ENCODE measurements at places on chromosomes 6 and 20.

GRCh38 chr6:15331143-15331542 is 85.3 kb downstream of the JARID2 start:
- DNase-seq: no peak

DNA sequence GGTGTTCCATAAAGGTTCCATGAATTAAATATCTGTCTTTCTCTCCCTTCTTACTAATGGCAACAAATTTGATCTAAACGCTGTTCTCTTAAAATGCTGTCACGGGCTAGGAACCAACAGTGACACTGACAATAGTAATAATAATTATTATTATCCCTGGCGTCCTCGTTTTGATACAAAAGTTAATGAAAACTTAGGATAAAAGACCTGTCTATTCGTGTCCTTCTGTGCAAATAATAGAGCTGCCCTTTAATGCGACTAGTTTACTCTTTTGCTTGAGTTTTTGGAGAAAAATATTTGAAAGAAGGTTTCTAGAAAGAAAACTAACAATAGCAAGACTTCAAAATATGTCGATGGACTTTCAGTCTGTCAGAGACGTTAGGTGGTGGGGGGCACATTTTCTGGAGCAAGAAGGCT is 4.3 kb downstream of the VGLL2 start:
- no peak for DNase-seq

- DNase-seq: no peak
Measured at GRCh38 chr6:123904228-123904627, 100.6 kb downstream of the NKAIN2 start.

DNA sequence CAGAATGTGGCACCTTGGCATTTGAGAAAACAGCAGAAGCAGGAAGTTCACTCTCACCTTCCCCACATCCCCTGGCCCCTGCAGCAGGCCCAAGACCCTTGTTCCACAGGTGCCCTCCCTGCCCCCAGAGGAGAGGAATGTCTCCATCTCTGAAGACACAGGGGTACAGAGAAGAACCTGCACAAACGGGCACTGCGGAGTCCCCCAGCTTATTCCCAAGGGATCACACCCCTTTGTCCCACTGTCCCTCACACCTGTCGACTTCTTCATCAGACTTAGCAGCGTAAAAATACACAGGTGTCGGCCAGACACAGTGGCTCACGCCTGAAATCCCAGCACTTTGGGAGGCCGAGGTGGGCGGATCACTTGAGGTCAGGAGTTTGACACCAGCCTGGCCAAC is 42.9 kb upstream of the TMEM181 start:
- no peak for DNase-seq

DNA sequence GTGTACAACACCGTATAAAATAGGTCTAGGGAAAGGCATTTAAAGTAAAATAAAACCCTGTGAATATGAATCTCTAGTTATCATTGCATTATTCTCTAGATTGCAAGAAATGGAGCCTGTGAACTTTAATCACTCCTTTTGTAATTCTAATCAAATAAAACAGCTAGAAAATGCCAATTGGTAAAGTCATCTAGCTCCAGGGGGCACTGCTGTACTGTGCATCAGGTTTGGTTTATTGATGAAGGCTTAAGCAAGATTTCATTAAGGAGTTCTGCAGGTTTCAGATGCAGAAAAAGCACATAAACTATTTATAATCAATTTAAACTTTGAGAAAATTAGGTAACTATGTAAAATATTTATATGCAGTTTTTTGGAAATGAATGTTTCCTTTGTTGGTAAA is 645.0 kb downstream of the PHF3 start:
- no peak for DNase-seq

DNA sequence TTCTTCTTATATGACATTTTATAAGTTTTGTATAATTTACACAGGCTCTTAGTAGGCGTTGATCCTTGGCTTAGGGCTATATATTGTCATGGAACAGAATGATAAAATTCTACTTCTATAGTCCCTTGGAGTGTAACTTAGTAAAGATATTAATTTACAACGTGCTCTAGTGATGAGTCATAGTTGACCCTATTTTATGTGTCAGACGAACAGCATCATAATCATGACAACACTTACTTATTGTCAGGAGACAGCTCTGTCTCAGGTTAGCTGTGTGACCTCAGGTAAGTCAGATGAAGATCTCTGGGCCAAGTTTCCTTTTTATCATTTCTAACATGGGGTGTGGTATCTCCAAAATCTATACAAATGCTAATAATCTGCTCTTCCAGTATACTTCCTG is 473.5 kb downstream of the UTRN start:
- DNase-seq: no peak

DNA sequence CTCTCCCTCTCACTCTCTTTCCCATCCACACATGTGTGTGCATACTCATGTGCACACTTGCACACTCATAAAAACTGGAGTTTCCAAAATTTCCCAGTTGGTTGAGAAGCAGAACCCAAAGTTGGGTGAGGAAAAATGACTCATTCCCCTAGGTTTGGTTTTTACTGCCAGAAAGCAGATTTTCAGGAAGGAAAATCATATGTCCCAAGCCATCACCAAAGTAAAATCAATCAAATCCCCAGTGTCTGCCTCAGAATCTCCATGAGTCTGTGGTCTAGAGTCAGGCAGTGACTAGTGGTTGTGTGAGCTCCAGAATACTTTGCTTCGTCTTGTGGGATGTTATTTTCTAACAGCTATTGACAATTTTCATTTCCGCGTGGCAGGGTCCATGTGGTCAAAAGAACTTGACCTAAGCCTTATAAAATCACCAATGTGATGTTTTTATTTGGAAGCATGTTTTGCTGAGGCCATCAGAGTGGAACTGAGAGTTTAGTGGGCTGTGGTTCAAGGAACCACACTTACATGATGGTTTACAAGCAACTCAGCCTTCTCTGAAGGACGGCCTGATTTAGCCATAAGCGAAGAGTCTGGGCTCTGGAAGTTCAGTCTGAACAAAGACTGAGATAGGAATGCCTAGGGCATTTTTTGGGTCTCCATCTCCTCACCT is 81.9 kb upstream of the CCN6 start:
- DNase-seq: no peak

GRCh38 chr6:109441069-109441816 is 719 bp downstream of the SMPD2 start:
- DNase-seq: peak; percentile 35

DNA sequence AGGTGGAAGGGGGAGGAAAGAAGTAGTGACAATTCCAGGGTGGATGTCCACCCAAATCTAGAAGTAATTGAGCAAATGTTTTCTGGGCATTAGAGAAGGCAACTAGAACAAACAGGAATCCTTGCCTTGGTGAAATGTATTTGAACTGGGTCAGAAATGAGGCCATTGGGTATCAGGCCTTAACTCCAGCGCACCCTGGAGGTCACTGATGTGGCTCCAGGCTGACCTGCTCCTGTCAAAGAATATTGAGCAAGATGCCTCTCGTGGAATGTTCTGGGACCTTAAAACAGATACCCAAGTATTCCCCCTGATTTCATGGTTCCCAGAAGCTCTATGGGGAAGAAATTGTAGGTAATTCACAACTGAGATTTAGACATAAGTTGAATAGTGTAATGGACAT is 6.9 kb downstream of the HLA-DPB1 start:
- no peak for DNase-seq

DNA sequence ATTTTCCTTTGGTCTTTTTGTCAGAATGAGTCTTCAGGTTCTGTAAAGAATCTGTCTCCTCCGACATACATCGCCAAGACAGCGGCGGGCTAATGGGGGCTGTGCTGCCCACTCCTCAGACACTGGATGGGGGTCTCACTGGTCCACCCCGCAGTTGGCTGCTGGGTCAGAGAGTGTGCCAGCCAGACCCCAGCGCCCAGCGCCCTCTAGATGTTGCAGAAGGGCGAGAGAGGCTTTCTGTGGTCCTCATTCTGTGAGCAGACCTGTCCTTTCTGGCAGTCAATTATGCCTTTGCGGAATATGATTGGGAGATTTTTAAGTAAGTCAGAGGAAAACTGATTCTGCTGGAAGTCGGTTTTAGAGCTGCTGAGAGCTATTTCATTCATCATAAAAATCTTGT is 7.8 kb upstream of the CCR6 start:
- no peak for DNase-seq

GRCh38 chr6:39231521-39232243 is 2.4 kb upstream of the KCNK5 start:
- no peak for DNase-seq

DNA sequence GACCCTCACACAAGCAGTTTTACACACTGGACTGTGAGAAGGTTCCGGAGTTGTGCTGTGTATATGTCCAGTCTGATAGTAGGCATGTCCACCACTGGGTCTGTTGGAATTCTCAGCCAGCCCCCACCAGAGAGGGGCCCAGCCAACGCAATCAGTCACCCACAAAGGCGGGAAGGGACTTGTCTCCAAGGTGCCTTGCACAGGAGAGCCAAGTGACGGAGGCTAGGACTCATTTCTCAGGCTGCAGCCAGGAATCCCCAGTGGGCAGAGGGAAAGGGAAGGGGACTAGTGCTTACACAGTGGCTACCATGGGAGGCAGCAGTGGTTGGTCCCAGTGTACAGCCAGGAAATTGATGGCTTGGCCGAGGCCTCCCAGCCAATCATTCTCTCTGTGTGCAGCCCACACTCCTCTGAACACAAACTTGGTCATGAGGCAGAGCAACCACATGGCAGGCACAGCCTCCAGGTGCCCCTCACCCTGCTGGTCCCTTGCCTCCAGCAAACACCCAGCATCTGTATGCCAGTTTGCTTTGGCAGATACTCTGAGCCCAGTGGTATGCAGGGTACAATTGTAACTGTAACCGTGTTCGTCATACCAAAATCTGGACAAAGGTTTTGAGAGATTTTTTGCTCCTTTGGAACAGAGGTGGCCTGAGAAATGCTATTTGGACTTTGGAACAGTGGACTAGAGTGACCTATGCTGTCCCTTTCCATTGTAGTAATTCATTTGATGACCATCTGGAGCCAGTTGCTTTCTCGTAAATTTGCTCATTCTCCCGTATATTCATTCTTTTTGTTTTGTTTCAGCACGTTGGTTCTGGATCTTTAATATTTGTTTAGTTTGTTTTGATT is 72.9 kb upstream of the MYL9 start:
- DNase-seq: no peak

DNA sequence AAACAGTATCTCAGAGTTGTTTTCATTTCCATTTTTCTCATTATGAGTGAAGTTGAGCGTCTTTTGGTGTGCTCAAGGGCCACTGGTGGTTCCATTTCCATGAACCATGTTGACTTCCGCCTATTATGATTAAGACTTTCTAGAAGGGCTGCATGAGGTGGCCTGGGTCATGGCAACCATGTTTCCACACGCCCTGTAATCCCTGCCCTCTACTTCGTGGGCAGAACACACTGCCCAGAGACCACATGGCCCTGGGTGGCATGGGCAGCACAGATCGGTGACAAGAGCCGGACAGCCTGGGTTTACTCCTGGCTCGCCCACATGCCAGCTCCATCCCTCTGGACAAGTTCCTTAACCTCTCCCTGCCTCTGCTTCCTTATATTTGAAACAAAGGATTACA is 14.8 kb downstream of the PRPH2 start:
- DNase-seq: no peak

DNA sequence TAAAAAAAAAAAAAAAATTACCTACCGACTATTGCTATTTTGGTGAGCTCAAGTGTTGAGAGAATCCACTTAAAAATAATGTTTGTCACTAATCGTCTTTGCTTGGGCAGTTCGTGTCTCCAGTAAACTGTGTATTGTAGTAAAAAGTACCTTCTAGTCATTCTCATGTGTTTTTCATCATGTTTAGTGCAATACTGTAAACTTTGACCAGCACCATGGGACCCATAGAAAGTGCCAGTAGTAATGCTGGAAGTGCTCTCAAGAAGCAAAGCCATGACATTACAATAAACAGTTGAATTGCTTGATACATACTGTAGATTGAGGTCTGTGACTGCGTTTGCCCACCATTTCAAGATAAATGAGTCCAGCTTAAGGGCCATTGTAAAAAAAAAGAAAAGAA is 395.2 kb downstream of the BCKDHB start:
- no peak for DNase-seq

- DNase-seq: no peak
Measured at GRCh38 chr6:160507420-160507819, 156.7 kb downstream of the LPA start.

DNA sequence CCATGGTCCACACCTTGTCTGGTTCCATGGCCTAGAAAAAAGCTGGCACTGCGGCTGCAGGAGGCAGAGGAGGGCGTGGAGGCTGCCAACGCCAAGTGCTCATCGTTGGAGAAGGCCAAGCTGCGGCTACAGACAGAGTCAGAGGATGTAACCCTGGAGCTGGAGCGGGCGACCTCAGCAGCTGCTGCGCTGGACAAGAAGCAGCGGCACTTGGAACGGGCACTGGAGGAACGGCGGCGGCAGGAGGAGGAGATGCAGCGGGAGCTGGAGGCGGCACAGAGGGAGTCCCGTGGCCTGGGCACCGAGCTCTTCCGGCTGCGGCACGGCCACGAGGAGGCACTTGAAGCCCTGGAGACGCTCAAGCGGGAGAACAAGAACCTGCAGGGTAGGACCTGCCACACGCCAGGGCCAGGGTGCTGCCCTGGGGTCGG is 43.4 kb downstream of the MYH7B start:
- no peak for DNase-seq

DNA sequence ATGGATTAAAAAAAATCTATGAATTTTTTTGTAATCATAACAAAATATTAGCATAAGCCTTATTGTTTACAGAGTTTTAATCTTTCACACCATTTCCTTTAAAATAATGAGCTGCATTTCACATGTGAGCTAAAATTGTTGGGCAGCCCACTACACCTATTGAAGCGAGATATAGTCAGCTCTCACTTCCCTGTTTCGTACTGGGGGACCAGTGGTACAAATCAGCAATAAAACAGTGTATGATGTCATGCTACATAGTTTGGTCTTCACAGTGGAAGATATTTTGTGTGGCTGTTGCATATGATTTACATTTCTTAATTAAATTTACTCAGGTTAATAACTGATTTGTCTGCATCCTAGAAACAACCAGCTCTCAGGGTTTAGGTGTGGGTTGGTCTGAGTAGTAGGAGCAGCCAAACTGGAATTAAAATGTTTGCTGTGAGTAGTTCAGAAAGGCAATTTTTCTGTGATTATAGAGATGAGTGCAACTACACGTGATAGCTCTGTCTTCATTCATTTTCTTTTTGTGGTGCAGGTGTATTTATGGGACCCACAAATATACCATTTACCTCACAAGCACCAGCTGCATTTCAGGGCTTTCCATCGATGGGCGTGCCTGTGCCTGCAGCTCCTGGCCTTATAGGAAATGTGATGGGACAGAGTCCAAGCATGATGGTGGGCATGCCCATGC is 99.3 kb downstream of the B3GAT2 start:
- DNase-seq: no peak

DNA sequence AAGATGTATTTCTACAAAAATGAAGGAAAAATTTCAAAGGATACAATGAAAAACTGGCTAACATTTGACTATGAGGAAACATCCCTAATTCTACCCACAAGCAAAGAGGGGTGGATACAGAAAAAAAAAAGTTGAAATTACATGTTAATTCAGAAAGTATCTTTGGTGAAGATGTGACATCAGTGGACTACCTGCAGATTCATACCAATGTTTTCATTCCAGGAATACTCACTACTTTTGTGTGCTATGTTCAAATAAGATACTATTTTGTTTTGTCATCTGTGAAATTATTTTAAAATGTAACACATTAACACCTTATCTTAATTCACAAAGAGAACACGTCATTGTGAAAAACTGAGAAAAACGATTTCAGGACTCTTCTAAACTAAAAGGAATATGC is 159.3 kb upstream of the SHLD1 start:
- DNase-seq: no peak

Data from T-cell (primary cell).